ENCODE measurements at places on chromosomes 11 and 22.

- DNase-seq, result no peak
These were observed 92.3 kb upstream of the AMOTL1 start for GRCh38 chr11:94675813-94676212.

DNA sequence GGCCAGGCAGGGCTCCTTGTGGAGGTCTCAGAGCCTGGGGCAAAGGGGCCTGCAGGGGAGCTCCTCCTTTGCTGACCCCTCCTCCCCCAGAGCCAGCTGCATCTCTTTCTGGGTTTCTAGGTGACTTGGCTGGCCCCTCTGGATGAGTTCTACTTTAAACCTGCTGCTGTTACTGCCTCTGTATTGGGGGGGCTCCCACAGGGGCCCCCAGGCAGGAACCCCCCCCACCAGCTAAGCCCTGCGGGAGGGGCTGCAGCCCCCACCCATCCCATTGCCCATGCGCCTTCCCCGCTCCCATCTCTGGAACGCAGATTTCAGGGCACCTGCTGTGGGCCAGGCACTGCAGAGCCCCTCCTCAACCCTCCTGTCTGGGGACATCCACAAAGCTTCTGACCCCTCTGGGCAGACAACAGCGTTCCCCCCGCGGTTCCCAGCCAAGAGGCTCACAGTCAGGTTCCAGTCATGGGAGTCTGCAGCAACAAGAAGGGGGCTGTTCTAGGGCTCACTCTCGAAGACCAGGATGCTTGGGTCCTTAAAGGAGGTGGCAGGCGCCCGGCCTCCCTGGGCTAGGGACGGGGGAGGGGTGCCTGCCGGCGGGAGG, 815 bp upstream of the PLCB3 start:
- DNase-seq, result no peak

DNA sequence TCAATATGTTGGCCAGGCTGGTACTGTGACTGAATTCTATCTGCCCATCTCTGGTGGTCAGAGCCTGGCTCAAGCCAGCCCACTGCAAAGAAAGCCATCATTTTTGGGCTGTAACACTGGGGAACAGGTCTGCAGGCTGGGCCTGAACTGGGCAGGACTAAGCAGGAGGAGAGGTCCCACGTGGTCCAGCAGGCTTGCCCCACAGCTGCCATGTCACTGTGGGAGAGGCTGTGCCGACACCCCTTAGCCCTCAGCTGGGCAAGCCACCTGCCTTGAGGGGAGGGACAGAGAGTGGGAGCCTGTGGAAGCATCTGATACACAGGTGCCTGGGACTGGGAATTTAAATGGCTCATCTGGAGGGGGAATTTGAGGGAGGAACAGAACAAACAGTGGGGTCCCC, 66.7 kb upstream of the CLTCL1 start:
- DNase-seq, result no peak

GRCh38 chr11:132037956-132038355, 667.5 kb downstream of the NTM start:
- no peak for DNase-seq

- DNase-seq, result peak; percentile 92
These were observed 9.8 kb downstream of the TRAF6 start for GRCh38 chr11:36500315-36500721.

GRCh38 chr11:130370845-130371590, 56.3 kb upstream of the ZBTB44 start:
- no peak for DNase-seq

DNA sequence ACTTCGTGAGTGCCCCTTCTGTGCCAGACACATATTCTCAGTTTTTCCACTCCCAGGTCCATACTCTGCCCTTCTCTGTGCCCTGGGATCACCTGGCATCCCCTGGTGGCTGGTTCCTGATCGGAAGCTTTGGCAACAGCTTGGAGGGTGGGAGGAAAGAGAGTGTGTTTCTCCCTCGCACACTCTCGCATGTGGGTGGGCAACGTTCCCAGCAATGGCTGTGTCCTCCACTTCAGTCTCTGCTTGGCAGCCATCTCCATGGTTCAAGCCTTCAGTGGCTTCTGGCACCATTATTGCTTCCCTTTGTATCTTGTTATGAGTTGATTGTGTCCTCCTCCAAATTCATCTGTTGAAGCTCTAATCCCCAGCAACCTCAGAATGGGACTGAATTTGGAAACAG, 342.7 kb upstream of the SYN3 start:
- DNase-seq, result no peak

- no peak for DNase-seq
These were observed 27.3 kb downstream of the INCENP start for GRCh38 chr11:62150887-62151736.

DNA sequence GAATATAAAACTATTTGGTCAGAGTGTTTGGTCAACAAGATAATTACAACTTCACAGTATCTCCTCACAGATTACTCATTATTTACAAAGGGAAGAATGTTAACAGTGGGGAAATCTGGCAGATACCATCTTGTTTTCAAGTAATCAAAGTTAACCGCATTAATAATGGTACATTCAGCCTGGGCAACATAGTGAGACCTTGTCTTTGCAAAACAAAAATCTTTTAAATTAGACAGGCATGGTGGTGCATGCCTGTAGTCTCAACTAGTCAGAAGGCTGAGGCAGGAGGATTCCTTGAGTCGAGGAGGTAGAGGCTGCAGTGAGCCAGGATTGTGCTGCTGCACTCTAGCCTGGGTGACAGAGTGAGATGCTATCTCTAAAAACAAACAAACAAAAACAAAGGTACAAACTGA, 78.5 kb downstream of the ACER3 start:
- no peak for DNase-seq

DNA sequence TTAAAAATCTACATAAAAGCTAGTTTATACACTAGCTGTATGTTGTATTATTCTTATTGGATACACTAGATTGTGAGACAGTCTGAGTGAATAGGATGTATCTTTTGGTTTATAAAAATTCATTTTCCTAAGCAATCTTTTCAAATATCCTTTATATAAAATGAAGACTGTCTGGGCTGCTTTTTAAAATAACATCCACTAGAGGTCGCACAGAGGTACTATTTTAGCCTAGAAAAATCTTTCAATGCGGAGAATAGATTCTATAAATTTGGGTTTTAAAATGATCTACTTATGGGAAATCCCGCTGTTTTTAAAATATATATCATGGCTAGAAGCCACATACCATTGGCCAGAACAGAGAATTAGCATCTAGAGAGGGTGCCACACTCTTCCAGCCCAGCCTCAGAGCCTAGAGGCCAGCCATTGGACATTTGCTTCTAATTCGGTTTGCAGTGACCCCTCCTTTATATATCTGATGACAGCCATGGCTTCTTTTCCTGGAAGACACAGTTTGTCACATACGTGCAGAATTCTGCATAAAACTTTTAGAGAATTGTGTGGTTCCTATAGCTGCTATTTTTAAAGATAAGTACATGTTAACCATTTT, 7.3 kb downstream of the C11orf97 start:
- DNase-seq, result peak; percentile 44

DNA sequence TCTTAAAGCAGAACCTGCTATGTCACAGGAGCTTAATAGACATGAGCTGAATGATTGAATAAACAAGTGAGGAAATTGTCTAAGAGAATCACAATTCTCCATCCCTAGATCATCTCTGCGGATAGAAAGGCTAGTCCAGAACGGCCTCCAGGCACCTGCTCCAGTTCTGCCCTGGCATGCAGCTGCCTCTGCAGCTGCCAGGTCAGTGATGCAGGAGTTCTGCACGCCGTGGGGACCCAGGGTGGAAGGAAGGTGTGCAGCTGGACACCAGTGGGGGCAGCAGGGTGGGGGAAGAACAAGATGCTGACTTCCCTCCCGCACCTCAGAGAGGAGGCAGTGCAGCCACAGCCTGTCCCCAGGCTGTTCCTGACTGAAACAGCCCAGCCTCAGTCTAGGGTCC, 192.1 kb upstream of the NCAM1 start:
- no peak for DNase-seq

All from fibroblast of upper back skin (primary cell).